ENCODE measurements at places on chromosomes 7 and 10.
A peak's percentile ranks its signal among the peaks of the same experiment; 100 is the strongest.

DNA sequence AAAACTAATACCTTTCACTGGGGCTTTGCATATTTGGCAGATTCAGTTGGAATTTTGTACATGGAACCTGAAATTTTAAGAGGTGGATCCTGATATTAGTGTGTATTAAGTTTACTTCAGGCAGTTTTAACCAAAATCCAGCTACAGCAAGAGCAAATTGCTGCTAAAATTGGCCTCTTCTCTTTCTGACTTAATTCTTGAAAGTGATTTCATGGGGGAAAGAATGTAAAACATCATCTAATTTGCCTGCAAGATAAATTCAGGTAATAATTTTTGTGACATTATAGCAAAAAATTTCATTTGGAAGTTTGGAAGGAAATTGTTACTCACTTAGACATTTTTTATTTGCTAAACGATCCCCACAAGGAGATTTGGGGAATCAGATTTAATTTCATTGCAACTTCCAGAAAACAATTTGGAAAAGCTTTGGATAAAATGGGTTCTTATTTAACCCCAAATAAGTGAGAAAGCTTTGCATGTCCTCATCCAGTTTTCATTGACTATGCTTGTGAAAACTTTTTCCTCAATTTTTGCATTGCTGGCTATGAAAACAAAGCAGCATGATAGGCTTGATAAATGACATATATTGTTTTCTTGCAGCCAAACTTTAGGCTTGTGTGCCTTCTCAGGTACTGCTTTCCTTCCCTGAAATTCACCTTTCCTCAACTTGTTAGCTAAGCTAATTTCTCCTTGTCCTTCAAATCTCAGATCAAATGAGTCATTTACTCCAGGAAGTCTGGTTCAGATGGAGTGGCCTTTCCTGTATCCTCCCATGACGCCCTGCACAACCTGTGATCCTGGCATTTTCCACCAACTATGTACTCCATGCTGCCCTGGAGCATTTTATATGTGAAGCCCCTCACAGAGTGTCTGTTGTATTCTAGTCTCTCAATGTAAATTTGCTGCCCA lies 27.4 kb upstream of the ZNF438 start:
- no peak for DNase-seq

DNA sequence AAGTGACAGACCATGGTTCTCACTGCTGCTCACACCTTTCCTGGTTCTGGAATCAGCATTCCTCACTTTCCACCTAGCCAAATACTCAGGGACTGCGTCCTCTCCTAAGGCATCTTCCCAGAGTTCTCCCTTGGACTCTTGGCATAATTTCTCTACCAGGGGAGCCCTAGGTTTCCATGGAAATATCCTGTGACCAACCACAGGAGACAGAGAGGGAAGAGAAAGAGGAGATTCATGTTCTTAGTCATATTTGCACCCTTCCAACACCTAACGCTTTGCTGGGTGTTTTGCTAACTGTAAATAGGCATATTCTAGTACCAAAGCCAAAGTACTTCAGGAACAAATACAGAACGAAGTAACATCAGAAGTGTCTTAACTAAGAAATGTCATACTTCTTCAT lies 28.6 kb downstream of the DENND11 start:
- DNase-seq = no peak

DNA sequence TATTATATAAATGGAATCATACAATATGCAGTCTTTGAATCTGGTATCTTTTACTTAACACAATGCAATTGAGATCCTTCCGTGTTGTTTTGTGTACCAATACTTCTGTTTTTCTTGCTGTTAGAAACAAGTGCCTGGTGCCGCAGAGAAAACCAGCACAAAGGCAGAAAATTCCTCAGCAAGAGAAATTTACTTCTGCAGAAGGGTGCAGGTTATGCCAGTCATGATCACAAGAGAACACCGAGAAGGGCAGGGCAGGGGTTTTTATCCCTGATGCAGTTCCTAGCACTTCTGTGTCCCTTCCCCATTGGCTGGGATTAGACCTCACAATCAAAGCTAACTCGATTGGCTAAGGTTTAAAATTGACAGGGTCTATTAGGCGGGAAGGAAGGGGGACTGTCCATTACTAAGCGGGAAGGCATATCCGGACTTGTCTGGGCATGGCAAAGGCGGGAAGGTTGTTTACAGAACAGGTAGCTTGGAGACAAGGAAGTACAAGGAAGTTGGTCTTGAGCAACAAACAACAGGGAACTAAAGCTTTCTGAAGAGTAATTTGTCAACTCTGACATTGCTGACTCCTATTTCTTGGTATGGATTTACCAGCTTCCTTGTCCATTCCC lies 2.4 kb upstream of the ZNF33B start:
- no peak for DNase-seq

DNA sequence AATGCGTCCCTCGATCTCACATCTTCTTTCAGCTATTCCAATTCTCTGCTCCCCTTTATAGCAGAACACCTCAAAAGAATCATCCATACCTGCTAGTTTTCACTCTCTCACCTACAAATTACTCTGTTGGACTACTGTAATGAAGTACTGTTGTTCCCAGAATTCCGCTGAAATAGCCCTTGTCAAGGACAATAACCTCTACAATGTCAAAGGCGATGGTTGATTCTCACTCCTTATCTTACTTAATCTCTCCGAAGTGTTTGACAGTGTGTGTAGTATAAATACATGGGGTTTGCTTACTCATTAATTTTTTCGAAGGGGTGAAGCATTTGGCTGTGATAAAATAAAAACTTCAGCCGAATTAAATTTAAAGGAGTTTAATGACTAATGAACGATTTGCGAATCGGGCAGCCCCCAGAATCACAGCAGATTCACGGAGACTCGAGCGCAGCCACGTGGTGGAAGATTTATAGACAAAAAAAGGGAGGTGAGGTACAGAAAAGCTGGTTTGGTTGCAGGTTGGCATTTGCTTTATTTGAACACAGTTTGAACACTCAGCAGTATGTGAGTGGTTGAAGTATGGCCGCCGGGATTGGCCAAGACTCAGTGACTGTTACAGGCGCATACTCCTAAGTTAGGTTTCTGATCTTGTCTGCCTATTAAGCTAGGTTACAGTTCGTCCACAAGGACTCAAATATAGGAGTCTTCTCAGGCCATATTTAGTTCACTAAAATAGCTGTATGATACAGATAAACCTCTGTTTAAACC lies 29.8 kb downstream of the SYPL1 start:
- no peak for DNase-seq

GRCh38 chr10:37711617-37712488 lies 145.6 kb downstream of the ZNF248 start:
- no peak for DNase-seq

- DNase-seq = no peak
These were observed 406.0 kb downstream of the PHF14 start for GRCh38 chr7:11379641-11380040.

DNA sequence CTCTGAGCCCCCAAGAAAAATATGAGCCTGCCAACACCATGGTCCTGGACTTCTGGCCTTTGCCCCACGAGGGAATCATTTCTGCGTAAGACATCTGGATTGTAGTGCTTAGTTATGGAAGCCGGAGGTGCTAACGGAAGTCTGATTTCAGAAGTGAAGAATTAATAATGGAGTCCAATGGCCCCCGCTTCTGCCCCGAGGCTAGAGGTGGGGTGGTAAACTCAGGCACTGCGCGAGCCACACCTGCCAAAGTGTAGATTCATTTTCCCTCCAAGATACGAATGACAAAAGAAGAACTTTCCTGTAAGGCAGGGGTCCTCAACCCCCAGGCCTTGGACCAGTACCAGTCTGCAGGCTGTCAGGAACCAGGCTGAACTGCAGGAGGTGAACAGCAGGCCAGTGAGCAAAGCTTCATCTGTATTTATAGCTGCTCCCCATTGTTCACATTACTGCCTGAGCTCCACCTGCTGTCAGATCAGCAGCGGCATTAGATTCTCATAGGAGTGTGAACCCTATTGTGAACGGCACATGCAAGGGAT lies 22.3 kb downstream of the CNPY1 start:
- DNase-seq = no peak

DNA sequence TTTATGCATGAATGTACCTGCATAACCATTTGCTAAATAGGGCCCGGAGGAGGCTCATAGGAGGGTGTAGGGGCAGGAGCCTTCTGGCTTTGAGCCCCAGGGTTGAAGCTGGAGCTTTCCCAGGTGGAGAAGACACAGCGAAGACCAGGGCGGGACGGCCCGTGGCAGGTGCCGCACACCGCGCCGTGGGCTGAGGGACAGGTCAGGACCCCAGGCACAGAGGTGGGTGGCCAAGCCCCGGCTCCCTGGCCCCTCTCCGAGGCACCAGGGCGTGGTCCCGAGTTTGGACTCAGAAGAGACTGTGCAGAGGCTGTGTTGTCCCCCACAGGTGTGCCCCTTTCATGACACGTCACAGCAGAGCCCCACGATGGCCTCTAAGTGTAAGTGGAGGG lies 56.5 kb downstream of the PWWP2B start:
- no peak for DNase-seq

DNA sequence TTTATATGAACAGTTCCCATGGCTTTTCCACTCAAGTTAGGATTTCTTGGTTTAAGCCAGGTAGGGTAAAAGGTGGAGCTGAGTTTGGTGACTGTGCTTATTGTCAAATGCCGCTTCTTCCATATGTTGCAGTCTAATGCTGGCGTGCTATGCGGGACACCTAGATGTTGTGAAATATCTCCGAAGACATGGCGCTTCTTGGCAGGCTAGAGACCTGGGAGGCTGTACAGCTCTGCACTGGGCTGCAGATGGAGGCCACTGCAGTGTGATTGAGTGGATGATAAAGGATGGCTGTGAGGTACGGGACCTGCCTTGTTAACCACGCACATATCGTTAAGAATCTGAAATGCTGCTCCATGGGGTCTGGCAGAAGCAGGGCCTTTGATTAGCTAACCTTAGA lies 108.4 kb downstream of the FANK1 start:
- DNase-seq = no peak

GRCh38 chr10:14345262-14345661 lies 14.5 kb upstream of the FRMD4A start:
- DNase-seq = no peak

- DNase-seq = peak; percentile 93
These were observed 817.6 kb downstream of the TNS3 start for GRCh38 chr7:46764100-46764936.

GRCh38 chr10:71774916-71775702 lies 1.8 kb upstream of the VSIR start:
- no peak for DNase-seq
